ENCODE measurements at places on chromosomes 6 and 20.

- no peak overlapping the region for H3K4me3 ChIP-seq
- H3K36me3 ChIP-seq = no peaks in the 10 kb centered on the region
- peaks cover 6% of the 10 kb centered on the region for H3K4me1 ChIP-seq
- H3K27ac ChIP-seq = no peak overlapping the region
Measured at GRCh38 chr6:155077331-155077730, 82.2 kb downstream of the TIAM2 start.

DNA sequence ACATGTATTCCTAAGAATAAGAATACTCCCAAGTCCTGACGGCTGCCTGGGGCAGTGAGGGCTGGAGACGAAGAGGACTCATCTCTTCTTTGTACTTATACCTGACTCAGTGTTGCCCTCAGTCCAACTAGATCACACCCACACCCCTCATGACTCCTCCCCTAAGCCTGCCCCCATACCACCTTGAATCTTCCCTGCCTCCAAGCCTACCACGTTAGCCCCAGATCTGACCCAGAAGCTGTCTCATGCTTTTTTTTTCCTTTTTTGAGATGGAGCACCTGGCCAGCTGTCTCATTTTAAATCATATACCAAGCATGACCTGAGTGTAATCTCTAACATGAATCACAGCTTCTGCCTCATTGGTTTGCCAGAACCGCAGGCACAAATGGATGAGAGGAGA lies 45.2 kb downstream of the MUC22 start:
- H3K4me3 ChIP-seq = no peak overlapping the region
- H3K4me1 ChIP-seq = peaks cover 26% of the 10 kb centered on the region
- no peaks in the 10 kb centered on the region for H3K36me3 ChIP-seq
- peaks cover 8% of the 10 kb centered on the region for H3K27me3 ChIP-seq
- H3K27ac ChIP-seq = no peak overlapping the region

GRCh38 chr6:23415819-23416427 lies 710.1 kb upstream of the NRSN1 start:
- H3K27ac ChIP-seq = no peak overlapping the region
- no peaks in the 10 kb centered on the region for H3K36me3 ChIP-seq
- H3K4me1 ChIP-seq = peaks cover 19% of the 10 kb centered on the region
- no peak for DNase-seq

DNA sequence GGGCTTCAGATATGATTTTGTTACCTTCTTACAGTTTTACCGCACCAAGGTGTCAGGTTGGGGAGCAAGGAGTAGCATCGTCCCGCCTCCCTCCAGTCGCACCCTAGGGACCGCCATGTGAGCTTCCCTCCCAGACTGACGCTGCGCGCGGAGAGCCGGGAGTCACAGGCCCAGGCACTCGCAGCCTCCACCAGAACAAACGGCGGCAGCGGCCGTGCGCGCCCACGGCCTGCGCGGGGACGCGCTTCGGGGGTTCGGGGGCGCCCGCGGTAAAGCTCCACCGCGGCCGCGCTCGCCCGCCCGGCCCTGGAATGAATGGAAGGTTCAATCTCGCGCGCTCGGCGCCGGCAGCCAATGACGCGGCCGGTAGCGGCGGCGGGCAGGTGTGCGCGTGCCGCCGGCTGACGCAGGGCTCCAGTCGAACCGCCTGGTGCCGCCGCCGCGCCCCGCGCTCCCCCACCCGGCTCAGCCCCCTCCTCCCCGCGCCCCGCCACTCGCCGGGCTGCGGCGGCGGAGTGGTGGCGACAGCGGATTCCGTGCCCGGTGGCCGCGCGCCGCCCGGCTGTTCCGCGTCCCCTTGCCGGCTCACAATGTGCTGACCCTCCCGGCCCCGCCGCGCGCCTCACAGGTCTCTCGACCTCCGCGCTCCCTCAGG lies 16.5 kb upstream of the LIN28B start:
- peaks cover 51% of the 10 kb centered on the region for H3K27me3 ChIP-seq
- H3K4me3 ChIP-seq = peak overlapping the region; percentile 73
- H3K27ac ChIP-seq = no peak overlapping the region

DNA sequence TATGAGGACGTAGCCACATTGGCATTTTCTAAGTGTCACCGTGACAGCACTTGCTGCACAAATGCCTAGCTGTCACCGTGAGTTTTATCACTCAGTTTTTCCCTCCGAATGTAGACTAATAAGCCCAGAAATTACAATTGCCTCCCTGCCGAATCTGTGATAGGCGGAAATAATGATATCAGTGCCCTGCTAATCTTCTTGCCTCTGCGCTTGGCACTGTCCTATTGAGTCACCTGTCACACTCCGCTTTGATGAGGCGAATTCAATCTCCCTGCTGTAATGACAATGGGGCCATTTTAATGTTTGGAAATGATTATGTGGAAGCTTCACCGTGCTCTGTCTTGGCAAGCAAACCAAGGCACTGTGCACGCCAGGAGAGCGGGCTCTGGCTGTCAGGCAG lies 112.8 kb downstream of the LINC00237 start:
- H3K36me3 ChIP-seq = no peaks in the 10 kb centered on the region
- no peaks in the 10 kb centered on the region for H3K4me1 ChIP-seq

DNA sequence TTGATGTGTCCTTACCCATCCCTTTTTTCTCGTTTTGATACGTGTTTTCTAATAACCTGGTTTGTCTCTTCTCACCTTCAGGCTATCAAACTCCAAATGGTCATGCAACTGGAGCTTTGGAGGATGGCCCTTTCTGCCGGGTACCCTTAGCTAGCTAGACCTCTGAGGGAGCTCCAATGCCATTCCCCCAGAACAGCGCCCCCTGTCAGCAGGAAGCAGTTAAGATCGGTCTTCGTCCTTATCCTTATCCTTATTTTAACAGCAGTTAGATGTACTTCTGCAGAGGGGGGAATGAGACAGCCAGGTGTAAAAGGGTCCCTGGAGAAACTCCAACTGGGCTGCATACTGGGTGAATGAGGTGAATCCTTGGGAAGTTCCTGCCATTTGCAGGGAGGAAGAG lies 37.2 kb downstream of the SEL1L2 start:
- no peak overlapping the region for H3K4me3 ChIP-seq
- no peak overlapping the region for H3K27ac ChIP-seq
- H3K27me3 ChIP-seq = no peaks in the 10 kb centered on the region
- no peaks in the 10 kb centered on the region for H3K36me3 ChIP-seq

DNA sequence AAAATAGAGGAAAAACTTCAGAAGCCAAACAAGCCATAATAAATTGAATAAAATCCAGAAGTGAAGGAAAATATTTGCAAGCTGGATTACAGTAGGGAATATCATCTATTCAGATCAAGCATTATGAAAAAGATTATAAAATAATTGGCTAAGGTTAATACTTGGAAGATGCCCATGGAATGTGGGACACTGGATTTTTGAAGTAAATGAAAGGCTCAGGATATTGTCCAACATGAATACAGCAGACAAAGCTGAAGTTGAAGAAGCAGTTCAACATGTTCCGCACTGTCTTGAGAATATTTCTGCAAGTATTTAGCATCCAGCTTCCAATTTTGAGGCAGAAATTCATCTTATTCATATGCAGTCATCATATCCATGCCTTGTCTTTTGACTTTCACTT lies 1278.4 kb upstream of the GJE1 start:
- no peak overlapping the region for H3K4me3 ChIP-seq
- H3K27ac ChIP-seq = peak overlapping the region; percentile 89
- no peak for DNase-seq
- H3K4me1 ChIP-seq = peaks cover 54% of the 10 kb centered on the region
- H3K27me3 ChIP-seq = no peaks in the 10 kb centered on the region
- H3K36me3 ChIP-seq = peaks cover 9% of the 10 kb centered on the region

DNA sequence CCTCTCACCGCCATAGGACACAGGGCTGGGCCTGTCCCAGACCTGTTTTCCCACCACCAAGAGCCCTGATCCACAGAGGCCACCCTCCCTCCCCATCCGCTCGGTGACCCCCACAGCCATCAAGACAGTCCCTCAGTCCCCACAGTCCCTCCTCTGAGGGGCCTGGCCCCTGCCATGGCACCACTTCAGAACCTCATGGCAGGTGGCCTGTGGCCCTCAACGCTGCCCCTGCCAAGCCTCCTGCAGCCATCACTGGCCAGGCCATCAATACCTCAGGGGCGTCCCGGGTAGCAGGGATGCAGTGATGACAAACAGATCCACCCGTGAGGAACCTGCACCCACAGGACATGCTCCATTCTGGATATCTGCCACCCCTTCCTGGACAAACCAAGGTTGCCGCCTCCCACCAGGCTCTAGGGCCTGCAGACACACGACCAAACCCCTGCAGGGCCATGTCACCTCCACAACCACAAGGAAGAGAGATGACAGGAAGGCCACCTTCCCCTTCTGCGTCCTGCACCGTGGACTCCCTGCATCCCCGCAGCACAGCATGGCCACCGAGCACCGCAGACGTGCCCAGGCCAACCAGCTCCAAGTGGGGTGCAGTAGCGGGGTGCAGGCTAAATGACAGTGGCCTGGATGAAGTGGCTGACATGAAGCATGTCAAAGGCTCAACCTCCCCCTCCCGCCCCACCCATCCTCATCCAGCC lies 14.0 kb downstream of the TAF4 start:
- H3K4me3 ChIP-seq = no peak overlapping the region
- no peaks in the 10 kb centered on the region for H3K36me3 ChIP-seq
- no peak overlapping the region for H3K27ac ChIP-seq
- H3K27me3 ChIP-seq = no peaks in the 10 kb centered on the region
- peaks cover 13% of the 10 kb centered on the region for H3K4me1 ChIP-seq

- peaks cover 43% of the 10 kb centered on the region for H3K27me3 ChIP-seq
- no peak for DNase-seq
- H3K27ac ChIP-seq = no peak overlapping the region
- H3K4me3 ChIP-seq = no peak overlapping the region
- no peaks in the 10 kb centered on the region for H3K4me1 ChIP-seq
Measured at GRCh38 chr6:46645265-46645664, 7.4 kb downstream of the CYP39A1 start.

DNA sequence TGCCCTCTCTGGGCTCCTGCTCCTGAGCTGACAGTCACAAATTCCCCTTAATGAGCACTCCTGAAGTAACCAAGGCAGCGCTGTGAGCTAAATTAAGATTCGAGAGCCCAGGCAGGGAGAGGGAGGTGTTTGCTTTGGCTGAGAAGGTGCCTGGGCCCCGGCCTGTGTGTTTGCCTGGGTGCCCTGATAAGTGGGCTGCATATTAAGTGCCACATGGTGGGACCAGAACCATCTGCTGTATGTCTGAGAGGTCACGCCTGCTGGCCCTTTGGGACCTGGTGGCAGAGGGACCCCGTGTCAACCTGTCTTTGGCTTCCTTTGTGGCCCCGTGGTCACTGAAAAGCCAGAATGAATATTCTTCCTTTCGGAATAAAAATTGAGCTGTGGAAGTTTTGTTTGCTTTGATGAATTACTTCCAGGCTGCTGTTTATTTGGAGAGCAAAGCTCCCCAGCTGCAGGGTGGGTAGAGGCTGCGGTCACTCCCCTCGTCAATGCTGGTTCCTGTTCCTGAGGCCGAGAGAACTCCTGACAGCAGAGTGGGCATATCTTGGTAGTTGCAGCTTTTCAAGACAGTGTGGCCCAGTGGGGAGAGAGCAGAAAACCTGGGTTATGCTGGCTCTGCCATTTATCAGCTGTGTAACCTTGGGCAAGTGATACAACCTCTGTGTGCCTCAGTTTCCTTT lies 17.5 kb upstream of the KCNK16 start:
- peaks cover 9% of the 10 kb centered on the region for H3K4me1 ChIP-seq
- H3K27ac ChIP-seq = no peak overlapping the region
- DNase-seq = no peak
- peaks cover 17% of the 10 kb centered on the region for H3K27me3 ChIP-seq
- no peaks in the 10 kb centered on the region for H3K36me3 ChIP-seq

GRCh38 chr6:136599329-136600011 lies 49.2 kb upstream of the MAP7 start:
- no peak for DNase-seq
- no peak overlapping the region for H3K4me3 ChIP-seq
- no peaks in the 10 kb centered on the region for H3K36me3 ChIP-seq
- H3K4me1 ChIP-seq = peaks cover 14% of the 10 kb centered on the region
- H3K27ac ChIP-seq = no peak overlapping the region

GRCh38 chr6:130696806-130697205 lies 130.4 kb upstream of the SMLR1 start:
- no peak overlapping the region for H3K4me3 ChIP-seq
- no peak for DNase-seq
- no peaks in the 10 kb centered on the region for H3K27me3 ChIP-seq
- H3K36me3 ChIP-seq = no peaks in the 10 kb centered on the region
- no peak overlapping the region for H3K27ac ChIP-seq

DNA sequence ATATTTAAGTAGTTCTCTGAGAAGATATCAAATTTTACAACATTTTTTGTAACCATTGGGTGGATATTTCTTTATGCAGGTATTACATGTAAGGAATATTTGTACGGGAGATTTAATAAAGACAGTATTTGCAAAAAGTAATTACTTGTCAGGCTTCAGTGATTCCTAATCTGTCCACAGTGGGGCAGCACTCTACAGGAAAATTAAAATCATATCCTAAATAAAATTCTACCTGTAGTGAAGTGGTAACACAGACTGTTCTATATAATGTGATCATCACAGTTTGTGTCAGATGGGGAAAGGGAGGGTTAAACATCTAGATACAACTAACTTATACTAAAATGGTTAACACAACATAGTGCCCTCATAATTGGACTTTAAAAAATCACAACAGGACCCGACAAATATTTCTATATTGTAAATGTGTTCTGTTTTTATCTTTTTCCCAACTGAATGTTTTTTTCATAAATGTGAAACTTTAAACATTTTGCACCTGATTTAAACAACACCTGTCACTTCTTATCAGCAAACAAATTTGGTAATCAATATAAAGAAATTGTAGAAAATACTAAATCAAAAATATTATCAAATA lies 145.6 kb upstream of the MANEA start:
- H3K27ac ChIP-seq = no peak overlapping the region
- H3K4me3 ChIP-seq = no peak overlapping the region
- H3K27me3 ChIP-seq = peaks cover 2% of the 10 kb centered on the region

- peak overlapping the region; percentile 32 for H3K27ac ChIP-seq
- no peaks in the 10 kb centered on the region for H3K36me3 ChIP-seq
- H3K27me3 ChIP-seq = no peaks in the 10 kb centered on the region
- no peak for DNase-seq
- H3K4me1 ChIP-seq = peaks cover 22% of the 10 kb centered on the region
Measured at GRCh38 chr6:118876198-118876597, 17.8 kb upstream of the ASF1A start.

GRCh38 chr6:118444796-118445195 lies 103.3 kb upstream of the PLN start:
- no peaks in the 10 kb centered on the region for H3K4me1 ChIP-seq
- H3K4me3 ChIP-seq = no peak overlapping the region
- no peak overlapping the region for H3K27ac ChIP-seq
- no peaks in the 10 kb centered on the region for H3K27me3 ChIP-seq
- H3K36me3 ChIP-seq = peaks cover 5% of the 10 kb centered on the region

- DNase-seq = no peak
- H3K27ac ChIP-seq = no peak overlapping the region
- peaks cover 42% of the 10 kb centered on the region for H3K27me3 ChIP-seq
- H3K4me3 ChIP-seq = no peak overlapping the region
Measured at GRCh38 chr6:83536647-83537589, 24.6 kb downstream of the PRSS35 start.

GRCh38 chr20:13736436-13737191 lies 48.1 kb downstream of the ESF1 start:
- no peak overlapping the region for H3K4me3 ChIP-seq
- peak overlapping the region; percentile 14 for H3K27ac ChIP-seq
- no peak for DNase-seq
- peaks cover 42% of the 10 kb centered on the region for H3K36me3 ChIP-seq
- H3K4me1 ChIP-seq = peaks cover 15% of the 10 kb centered on the region

- no peaks in the 10 kb centered on the region for H3K36me3 ChIP-seq
- H3K4me1 ChIP-seq = peaks cover 18% of the 10 kb centered on the region
Measured at GRCh38 chr6:78538002-78538401, 329.3 kb upstream of the IRAK1BP1 start.
